CD14-positive monocyte (primary cell): ENCODE measurements at places on chromosomes 5 and 9.
A peak's percentile ranks its signal among the peaks of the same experiment; 100 is the strongest.

DNA sequence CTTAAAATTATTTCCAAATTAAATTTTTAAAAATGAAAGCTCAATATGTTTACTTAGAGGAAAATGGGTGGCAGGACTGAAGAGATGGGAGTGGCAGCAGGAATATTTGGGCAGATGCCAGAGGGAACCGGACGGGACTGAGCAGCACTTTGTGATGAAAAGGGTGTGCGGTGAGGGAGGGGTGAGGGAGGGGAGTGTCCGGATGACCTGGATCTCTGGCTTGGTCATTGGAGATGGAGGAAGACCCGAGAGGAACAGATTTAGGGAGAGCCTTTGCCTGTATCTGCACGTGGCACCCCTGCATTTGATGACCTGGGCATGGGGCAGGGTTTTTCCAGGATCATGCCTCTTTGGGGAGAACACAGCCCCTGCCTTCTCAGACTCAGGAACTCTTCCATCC is 201.1 kb upstream of the MVB12B start:
- DNase-seq, result no peak

- DNase-seq, result no peak
Observed at GRCh38 chr9:70013598-70014196, 30.0 kb upstream of the MAMDC2 start.

DNA sequence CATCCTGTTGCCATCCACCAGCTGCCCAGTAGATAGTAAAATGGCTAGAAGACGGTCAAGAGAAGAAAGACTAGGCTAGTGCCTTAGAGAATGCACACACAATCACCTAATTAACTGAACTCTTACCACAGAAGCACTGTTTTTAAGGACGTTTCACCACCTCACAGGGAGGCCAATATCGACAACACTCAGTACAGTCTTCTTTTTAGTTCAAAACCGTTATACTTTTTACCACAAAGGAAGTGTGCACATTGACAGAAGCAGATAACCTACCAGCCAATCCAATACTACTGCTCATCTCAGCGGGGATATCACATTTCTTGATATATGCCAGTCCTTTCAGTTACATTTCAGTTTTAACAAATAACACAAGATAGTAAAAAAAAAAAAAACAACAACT is 122.3 kb downstream of the GNAQ start:
- no peak for DNase-seq

GRCh38 chr9:25377039-25377438 is 301.2 kb downstream of the TUSC1 start:
- no peak for DNase-seq

DNA sequence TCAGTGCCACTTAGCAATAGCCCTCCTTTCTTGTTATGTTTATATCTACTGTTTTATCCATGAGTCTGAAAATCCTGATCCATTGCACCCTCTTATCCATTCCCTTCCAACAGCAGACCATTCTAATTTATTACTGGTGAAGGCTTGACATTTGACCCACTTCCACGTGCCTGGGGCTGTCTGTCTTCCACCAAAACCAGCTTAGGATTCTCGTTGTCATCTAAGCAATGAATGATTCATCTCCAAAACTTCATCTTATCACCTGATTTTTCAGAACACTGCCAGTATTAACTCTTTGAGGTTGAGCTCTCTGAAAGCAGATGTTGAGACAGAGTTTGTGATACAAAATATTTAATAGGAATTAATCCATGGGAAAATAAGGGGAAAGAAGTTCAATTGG is 277.8 kb upstream of the FBXL7 start:
- DNase-seq, result no peak

DNA sequence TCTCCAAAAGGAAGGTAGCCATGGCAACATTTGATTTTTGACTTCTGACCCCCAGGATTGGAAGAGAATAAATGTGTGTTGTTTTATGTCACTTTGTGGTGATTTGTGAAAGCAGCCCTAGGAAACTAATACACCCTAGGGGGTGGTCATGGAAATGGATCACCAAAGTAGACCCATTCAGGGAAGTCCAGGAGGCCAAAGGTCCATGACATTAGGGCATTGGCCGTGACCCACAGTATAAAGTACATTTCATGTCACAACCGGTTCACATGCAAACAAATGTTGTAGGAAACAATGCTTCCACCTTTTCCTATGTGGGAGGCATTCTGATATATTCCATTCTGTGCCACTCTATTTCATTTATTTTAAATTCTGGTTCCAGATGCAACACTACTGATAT is 128.4 kb downstream of the ADAMTS12 start:
- no peak for DNase-seq

DNA sequence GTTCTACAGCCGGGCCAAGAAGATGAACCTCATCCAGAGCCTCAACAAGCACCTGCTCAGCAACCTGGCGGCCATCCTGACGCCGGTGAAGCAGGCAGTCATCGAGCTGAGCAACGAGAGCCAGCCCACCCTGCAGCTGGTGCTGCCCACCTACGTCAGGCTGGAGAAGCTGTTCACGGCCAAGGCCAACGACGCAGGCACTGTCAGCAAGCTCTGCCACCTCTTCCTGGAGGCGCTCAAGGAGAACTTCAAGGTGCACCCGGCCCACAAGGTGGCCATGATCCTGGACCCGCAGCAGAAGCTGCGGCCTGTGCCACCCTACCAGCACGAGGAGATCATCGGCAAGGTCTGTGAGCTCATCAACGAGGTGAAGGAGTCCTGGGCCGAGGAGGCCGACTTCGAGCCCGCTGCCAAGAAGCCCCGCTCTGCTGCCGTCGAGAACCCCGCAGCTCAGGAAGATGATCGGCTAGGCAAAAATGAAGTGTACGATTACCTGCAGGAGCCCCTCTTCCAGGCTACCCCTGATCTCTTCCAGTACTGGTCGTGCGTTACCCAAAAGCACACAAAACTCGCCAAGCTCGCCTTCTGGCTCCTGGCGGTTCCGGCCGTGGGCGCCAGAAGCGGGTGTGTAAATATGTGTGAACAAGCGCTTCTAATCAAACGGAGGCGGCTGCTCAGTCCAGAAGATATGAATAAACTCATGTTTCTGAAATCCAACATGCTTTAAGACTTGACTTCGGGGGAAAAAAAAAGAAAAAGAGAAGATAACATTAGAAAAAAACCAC is 28.5 kb downstream of the AMBP start:
- no peak for DNase-seq

DNA sequence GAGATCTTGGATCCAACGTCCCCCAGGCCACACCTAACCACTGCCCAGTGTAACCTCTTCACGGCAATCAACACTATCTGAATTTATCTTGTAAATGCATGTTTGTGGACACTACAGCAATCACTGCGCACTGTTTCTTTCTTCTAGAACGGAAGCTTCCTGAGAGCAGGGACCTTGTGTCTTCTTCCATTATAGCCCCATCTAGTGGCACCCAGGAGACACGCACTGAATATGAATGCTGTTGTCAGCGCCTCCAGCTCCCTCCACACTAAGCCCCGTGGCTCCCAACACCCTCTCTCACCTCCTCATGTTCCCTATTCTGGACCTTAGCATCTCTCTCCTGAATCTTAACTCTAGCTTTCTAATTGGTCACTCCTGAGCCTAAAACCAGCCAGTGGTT is 72.7 kb downstream of the SMIM23 start:
- no peak for DNase-seq

DNA sequence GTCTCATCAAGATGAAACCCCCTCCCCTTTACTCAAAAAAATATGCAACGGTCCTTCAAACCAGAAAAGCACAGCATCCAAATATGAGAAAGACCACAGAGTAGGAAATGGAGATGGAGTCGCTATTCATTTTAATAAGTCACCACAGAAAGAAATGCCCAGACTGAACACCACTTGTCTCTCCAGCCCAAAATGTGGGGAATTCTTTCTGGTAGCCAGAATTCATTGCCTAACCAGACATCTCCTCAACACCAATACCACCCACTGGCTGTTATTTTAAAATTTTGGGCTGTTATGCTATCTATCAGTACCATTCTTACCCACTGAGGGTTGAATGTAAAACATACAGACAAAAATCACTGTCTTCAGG is 100.1 kb downstream of the SUSD1 start:
- no peak for DNase-seq

DNA sequence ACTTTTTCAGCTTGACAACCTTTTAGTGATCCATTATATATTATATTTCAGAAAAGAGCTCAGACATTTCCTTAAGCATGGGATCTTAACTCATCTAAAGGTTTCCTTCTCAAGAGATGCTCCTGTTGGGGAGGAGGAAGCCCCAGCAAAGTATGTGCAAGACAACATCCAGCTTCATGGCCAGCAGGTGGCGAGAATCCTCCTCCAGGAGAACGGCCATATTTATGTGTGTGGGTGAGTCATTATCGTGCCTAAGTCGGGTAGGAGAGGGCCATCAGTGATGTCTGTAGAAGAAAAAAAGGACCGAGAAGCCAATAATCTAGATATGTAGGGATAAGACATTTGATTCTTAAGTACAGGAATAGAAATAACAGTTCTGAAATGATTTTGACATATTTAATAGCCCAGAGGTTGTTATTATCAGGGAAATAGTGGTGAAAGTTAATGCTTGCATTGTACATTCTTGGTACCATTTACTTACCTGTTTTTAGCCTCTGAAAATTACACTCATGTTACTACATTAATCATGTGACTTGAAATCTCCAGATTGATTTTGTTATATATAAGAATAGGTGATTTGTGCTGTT is 28.2 kb downstream of the MTRR start:
- DNase-seq, result no peak

DNA sequence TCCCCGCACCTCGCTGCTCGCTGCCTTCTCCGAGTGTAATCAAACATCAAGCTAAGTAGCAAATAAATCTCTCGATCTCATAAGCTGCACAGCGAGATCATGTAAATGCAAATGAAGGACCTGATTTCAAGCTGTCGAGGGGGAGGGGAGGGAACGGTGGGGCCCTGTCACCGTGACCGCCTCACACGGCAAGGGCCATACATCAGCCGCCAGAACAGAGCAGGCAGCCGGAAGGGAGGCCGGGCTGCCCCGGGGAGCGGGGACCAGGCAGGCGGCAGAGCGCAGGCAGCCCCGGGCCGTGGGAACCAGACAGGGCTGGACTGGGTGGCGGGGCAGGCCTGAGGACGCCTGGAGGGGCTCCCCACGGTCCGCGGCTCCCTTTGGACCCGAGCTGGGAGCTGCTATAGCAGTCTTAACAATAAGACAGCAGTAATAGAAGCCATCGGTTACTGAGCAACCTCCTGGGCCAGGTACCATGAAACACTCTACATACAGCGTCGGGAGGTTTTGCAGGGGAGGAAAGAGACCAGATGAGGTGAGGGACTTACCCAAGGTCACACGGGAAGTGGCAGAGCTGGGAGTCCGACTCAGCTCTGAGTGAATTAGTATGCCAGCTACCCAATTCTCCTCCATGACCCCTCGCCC is 76.8 kb downstream of the CFAP77 start:
- no peak for DNase-seq

- DNase-seq, result no peak
Observed at GRCh38 chr5:170746961-170747340, 36.6 kb upstream of the GABRP start.

GRCh38 chr9:128372784-128373183 is 1.6 kb downstream of the URM1 start:
- DNase-seq, result peak; percentile 2

DNA sequence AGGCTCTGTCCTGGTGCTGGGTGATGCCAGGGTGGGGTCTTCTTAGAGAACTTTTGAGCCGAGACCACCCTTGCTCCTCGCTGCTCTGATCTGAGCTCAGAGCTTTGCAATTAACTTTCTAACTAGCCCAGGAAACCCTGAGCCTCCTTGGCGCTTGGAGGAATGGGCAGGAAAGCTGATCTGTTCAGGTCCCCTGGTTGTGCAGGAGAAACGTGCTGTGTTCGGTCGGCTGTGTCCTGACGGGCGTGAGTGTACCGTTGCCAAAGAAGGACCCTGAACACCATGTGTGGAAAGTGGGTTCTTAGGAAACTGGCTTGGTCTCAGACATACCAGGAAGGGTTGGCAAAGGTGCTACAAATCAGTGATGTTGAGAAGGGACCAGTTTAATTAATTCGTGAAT is 1.8 kb downstream of the TCF7 start:
- no peak for DNase-seq

GRCh38 chr5:40441733-40442132 is 238.0 kb upstream of the PTGER4 start:
- no peak for DNase-seq

GRCh38 chr5:15956622-15957021 is 223.0 kb downstream of the MARCHF11 start:
- DNase-seq, result no peak
